Hypothalamus (tissue), 51 donors: ENCODE measurements at places on chromosomes 3 and 15.

GRCh38 chr3:98885851-98886250 lies 15.6 kb downstream of the DCBLD2 start:
- DNase-seq = no peak

DNA sequence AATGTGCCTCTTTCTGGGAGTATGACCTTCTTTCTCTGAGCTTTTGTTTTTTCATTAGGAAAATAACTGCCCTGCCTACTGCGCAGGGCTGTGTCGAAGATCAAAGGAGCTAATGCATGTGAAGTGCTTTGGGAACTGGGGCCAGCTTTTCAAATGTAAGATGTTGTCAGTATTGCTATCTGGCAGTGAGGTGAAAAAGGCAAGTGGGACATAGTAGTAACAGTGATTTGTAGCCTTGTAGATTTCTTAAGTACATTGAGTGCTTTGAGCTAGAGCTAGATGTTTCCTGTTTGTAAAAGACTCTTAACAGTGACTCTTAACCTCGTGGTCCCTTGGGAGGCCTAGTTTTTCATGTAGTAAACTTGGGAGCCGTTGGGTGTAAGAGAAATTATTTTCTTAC lies 126.5 kb downstream of the ECT2 start:
- DNase-seq = no peak

- DNase-seq = no peak
Observed at GRCh38 chr3:28846971-28847478, 433.8 kb upstream of the RBMS3 start.

DNA sequence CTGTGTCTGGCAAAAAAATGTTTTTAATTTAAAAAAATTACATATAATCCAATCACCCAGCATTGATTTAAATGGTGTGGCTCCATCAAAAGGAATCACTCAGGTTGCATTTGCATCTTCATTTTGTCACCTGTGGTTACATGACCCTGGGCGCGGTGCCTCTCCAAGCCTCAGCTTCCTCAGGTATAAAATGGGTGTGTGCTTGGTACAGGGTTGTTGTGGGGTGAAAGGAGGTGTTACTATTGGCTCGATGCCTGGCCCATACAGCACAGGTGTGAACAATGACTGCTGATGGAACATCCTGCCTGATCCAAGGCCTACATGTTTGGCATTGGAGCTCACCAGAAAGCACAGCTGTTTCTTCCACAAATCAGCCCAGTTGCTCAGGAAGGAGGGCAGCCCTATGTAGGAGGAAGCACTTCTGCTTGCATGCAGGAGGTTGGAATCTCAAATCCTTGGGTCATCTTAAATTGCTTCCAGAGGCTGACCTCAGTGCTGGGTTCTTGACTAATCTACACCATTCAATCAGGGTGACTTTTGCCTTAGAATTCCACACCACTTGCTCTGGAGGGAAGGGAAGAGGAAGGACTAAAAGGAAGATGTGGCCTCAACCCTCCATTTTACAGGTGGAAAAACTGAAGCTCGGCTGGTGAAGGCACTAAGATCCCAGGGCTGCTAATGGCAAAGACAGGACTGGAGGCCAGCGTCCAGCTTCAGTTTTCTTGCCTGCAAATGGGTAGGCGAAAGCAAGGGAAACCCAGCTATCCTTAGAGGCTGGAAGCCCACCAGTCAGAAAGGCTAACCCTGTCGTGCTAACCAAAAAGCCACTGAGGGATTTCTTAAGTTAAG lies 31.7 kb downstream of the BHLHE40 start:
- no peak for DNase-seq
